T-helper 2 cell (primary cell): ENCODE measurements at places on chromosomes 12 and 14.

GRCh38 chr14:104542871-104543830 lies 36.4 kb upstream of the C14orf180 start:
- no peak for DNase-seq

DNA sequence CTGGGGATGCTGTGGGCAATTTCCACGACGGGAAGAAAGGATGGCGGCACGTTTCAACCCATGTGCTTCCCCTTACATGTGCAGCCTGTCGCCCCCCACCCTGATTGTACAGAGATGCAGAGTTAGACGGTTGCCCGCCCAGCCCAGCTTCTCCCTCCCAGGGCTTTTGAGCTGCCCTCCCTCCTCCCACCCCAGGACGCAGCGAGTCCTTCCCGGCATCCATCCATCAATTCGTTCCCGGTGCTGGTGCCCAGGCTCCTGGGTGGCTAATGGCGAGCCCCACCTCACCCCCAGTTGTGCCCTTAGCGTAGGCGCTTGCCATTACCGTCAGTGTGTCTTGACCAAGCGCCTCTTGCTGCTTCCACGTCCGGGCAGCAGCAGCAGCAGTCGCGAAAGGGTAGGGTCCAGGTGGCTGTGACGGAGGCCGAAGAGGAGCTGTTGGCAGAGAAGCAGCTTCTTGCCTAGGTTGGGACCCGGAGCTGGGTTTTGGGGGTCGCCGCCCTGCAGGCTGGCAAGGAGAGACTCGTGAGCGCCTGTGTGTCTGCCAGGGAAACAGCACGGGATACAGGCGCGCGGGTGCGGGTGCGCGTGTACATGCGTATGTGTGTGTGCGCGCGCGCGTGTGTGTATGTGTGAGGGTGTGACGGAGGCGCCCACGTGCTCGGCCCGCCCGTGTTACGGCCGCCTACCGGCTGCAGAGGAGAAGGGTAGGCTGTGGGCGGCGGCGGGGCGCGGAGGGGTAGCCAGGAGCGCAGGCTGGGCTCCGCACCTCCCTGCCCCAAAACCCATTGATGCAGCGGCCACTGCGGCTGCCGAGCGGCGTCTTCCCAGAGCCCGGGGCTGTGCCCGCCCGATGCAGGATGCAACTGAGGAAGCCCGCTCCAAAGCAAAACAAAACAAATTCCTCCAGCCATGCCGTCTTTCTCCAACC lies at the start of gene SLC6A15:
TSS of gene SLC6A15 (minus strand) at position 602 of the 931 bp plus-strand sequence. CDS start 20,679 bp downstream, outside the sequence.
- no peak for DNase-seq

GRCh38 chr12:8556531-8557097 lies 15.9 kb upstream of the CLEC4E start:
- no peak for DNase-seq

GRCh38 chr12:7344833-7345606 lies 41.1 kb downstream of the ACSM4 start:
- no peak for DNase-seq

DNA sequence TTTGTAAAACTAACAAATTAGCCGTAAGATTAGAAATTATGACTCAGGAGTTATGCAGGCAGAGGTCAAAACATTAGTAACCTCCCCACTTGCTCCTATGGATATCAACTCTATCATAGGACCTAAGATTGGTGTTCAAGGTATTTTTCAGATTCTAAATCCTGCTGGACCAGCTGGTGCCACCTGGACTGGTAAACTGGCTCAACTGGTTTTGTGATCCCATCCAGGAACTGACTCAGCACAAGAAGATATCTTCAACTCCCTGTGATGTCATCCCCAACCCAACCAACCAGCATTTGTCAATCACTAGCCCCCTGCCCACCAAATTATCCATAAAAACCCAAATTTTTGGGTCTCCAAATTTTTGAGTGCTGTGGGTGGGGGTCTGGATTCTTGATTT lies 98.1 kb upstream of the OR4E1 start:
- DNase-seq, result no peak

GRCh38 chr12:32488132-32488531 lies 88.8 kb downstream of the FGD4 start:
- DNase-seq, result no peak

GRCh38 chr14:90408713-90409112 lies 11.9 kb downstream of the CALM1 start:
- no peak for DNase-seq

GRCh38 chr12:106299202-106299774 lies 3.2 kb upstream of the TCP11L2 start:
- DNase-seq, result no peak

DNA sequence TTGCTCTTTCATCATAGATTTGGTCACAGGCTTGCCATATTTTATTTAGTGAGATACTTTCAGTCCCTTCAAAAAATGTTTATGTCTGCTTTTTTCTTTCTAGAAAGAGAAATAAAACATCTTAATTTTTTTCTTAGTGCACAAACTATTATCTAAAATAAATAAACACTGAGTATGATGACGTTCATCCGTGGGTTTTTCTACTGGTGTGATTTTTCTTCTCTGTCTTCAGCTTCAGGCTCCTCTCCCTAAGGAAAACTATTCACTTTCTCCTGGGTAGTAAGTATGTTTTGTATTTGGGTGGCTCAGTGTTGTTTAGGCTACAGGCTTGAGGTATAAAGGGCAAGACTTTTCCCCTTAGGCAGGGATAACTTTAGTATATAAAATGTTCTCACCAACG lies 154.7 kb downstream of the DACT1 start:
- DNase-seq, result no peak

- DNase-seq, result no peak
Observed at GRCh38 chr12:21987755-21988154, 46.5 kb upstream of the ABCC9 start.

DNA sequence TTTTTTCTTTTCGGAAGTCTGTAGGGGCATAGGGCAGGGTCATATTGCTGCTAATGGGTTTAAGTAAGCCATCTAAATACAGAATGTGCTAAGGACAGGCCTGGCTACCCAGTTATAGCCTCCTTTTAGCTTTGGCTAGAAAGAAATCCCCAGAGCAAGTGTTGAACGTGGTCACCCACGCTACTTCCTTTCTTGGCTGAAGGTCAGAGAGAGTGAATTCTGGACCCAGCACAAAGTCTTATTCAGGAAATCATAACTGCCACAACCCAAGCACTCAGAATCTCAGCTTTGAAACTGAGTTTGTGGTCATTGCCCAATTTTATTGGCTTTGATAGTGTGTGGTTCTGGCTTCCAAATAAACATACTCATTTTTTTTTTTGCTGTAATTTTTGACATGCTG lies 542.1 kb upstream of the ATP2B1 start:
- DNase-seq, result no peak

DNA sequence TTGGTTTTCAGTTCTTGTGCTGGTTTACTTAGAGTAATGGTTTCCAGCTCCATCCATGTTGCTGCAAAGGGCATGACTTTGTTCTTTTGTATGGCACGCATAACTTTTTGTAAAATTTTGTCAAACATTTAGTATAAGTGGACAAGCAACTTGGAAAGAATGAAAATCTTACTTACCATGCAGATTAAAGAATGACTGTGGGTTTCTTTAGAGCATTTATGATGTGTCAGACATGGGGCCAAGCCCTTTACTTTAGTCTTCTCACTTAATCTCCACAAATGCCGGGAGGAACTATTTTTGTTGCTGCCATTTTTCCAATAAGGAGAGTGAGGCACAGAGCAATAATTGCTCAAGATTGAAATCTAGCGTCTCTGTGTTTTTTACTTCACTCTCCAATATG lies 652.5 kb upstream of the TBX3 start:
- DNase-seq, result no peak

DNA sequence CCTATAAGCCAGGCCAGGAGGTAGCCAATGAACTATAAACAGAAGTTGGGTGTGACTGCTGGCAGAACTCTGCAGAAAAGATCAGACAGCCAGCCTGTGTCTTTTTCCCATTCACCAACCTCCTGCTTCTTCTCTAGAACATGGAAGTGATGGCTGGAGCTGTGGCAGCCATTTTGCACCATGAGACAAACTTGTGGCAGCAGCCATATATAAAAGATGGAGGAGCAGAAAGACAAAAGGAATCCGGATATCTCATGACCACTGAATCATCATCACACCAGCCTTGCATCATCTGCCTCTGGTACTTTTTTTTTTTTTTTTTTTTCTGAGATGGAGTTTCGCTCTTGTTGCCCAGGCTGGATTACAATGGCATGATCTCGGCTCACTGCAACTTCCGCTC lies 8.7 kb downstream of the BEGAIN start:
- no peak for DNase-seq

DNA sequence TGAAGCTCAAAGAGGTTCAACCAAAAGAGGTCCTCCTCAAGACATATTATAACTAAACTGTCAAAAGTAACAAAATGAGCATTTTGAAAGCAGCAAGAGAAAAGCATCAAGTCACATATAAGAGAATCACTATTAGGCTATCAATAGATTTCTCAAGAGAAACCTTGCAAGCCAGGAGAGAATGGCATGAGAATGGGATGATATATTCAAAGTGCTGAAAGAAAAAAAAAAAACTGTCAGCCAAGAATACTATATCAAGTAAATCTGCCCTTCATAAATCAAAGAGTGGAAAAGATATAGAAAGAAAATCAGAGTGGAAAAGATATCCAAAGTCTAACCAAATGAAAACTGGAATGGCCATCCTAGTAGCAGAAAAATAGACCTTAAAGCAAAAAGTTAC lies 39.3 kb upstream of the TSPAN11 start:
- no peak for DNase-seq

- DNase-seq, result no peak
Observed at GRCh38 chr14:24895243-24895583, 154.7 kb downstream of the STXBP6 start.

GRCh38 chr14:92466059-92466458 lies 47.5 kb upstream of the RIN3 start:
- peak; percentile 5 for DNase-seq

GRCh38 chr12:29066011-29066588 lies 83.0 kb upstream of the FAR2 start:
- DNase-seq, result no peak

DNA sequence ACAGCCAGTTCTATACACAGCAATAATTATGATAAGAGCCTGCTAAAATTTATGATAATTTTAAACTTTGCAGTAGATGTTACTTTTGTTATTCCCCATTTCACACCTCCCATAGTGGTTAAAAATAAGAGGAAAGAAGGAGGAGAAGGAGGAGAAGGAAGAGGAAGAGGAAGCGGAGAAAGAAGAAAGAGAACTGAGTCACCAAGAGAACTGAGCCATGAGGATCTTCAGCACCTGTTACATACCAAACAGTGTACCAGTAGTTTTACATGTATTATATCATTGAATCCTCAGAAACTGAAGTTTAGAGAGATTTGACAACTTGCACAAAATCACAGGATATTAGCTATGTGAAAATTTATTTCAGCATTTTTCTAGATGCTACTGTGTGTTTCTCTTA lies 3.9 kb downstream of the CD163 start:
- no peak for DNase-seq

- no peak for DNase-seq
Observed at GRCh38 chr14:27386391-27386790, 788.6 kb upstream of the NOVA1 start.

- no peak for DNase-seq
Observed at GRCh38 chr14:103890821-103891666, 37.2 kb upstream of the TDRD9 start.

DNA sequence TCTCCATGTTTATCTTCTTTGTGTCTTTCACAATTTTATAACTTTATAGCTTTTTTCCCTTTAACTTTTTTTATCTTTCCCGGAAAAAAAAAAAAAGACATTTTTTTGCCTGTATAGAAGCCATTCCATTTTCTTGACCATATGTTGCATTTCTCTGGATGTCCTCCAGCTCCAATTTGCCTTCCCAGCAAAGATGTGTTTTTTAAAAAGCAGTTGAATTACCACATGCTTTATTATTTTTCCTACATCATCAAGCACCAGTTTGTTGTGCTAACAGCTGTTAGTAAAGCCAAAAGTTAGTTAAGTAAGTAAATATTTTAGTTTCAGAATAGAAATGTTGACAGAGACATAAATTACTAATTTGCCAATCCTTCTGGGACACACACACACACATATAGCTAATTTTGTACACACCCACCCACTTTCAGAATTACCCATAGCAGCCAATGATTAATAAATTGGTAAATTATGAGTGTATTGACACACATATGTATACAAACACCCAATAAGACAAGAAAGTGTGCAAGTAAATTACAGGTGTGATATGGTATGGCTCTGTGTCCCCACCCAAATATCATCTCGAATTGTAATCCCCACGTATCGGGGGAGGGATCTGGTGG lies 118.3 kb downstream of the SLC38A6 start:
- no peak for DNase-seq

DNA sequence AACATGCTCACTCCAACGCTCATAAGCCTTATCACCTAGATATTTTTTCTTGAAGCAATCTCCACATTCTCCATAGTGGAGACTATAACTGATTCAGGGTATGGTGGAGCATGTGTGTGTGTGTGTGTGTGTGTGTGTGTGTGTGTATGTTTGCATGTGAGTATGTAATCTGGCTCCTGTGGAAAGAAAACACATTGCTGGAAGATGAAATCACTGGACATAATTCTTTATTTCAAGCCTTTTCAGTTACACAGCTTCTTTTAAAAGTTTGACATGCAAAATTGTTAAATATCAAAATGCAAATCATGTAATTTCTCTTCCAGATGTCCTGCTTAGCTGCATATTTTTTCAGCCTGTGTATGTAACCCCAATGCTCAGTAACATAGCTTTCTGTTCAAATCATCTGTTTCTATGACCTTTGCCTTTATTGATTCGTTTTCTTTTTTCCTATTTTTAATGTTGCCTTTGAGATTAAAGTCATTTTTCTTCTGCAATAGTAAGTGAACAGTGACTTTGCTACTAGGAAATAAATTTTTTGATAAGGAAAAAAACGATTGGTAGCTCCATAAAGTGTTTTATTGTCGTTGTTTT lies 80.5 kb upstream of the BTG1 start:
- no peak for DNase-seq

- no peak for DNase-seq
Observed at GRCh38 chr12:1912580-1913376, 5.7 kb downstream of the CACNA2D4 start.

DNA sequence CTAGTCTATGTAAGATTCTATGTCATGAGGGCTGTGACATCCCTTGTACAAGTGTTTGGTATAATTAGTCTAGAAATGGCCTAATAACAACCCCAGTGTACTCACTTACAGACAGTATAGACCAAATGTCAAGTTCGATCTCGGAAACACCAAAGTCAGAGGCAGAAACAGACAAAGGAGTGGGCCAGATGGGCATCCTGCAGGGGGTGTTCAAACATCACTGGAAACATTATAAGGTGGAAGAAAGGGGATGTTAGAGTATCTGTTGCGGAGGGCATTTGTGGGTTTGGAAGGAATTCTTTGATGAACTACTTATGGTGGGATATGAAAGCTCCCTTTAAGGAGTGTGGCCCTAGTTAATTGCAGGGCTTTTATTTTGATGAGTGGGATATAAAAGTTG lies 134.6 kb downstream of the ESR2 start:
- DNase-seq, result no peak
